ENCODE measurements at places on chromosomes 5 and 9.

DNA sequence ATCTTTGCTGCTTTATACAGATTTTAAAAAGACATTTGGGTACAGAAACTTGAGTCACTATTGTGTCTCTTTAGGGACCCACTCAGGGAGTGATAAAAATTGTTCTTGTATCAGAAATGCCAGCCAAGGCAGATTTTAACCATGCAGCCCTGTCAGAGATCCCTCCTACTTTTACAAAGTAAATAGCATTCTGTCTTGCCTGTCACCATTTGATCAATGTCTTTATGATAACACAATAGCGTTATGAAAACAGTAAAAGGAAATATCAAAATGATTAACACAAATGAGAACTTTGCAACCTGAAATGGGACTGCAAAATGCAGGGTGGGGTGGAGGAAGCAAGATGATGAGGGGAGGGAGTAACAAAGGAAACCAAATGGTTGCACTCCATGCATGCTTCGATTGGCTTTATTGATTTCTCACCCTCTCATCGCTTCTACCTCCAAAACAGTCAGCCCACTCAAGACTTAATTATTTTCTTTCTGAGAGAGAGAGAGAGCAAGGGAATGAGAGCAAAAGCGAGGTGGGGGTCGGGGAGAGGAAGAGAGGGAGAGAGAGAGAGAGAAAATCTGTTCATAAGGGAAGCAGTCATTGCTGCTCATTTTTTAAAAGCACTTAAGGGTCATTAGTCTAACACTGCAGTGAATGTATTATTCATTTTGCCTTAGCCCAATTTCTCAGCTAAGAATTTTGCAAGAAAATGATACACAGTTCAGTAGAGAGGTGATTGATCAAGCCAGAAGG lies 576.5 kb downstream of the CSNK1G3 start:
- no peak for DNase-seq

GRCh38 chr5:143059976-143060765 lies 290.0 kb downstream of the ARHGAP26 start:
- DNase-seq = no peak

- no peak for DNase-seq
These were observed 1247.4 kb downstream of the EFNA5 start for GRCh38 chr5:106423109-106423897.

DNA sequence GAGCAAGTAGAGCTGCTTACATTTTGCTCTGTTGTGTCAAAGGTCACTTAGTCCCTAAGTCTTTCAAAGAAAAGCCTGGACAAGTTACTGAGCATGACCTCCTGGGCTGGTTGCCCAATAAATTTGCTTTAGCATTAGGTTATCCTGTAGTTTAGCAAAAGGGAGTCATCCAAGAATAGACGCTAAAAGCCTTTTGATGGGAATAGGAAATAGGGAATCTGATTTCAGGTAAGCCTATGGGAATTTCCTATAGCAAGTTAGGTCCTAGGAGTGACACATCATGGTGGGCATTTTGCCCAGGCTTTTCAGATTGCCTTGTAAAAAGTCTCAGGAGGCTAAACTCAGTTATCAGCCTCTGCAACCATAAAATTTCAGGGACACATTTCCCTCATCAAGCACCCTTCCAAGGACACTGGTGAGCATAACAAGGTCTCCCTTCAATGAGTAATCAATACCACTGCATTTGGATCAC lies 67.6 kb upstream of the RANBP3L start:
- DNase-seq = no peak

DNA sequence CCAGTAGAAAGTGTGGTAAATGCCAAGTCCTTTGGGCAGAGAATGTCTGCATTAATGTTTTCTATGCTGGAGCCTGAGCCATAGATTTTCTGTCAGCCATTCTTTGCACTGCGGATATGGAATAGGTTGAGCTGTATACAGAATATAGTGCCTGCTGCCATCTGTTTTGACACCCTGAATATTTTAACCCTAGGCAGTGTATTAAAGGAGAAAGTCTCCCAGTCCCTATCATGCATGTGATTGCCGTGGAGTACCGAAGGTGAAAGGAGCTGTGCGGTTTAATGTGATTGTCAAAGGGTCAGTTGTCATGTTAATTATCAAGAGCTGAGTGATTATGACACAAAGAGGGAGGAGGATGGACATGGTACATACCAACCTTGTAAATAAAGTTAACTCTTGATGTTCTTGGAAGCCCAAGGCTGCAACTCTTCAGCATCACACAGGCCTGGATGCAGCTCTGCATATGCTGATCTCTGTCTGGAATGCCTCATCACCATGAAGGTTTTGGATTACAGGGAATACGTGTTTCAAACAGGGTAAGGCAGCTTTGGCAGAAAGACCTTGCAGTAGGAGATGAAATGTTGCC lies 247.1 kb upstream of the ELAVL2 start:
- DNase-seq = no peak

DNA sequence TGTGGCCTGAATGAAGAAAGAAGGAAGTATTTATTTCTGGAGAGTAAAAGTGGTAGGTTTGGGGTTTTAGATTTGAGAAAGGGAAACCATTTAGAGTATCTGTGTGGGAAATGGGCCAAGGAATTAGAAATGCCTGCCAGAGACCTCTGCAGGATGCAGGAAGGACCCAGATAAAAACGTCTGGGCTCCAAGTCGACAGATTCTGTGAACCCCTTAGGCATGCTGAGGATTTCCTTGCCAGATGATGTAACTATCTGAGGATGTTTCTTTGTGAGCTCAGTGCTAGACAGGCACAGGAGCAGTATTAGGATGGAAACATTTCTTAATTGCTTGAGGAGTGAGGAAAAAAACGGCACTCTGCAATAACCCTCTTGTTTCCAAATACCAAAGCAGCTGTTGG lies 251.8 kb upstream of the DMRT1 start:
- DNase-seq = no peak

GRCh38 chr9:84212982-84213381 lies 127.6 kb downstream of the SLC28A3 start:
- DNase-seq = no peak

- DNase-seq = no peak
These were observed 456.4 kb downstream of the CDH10 start for GRCh38 chr5:24188216-24188925.

DNA sequence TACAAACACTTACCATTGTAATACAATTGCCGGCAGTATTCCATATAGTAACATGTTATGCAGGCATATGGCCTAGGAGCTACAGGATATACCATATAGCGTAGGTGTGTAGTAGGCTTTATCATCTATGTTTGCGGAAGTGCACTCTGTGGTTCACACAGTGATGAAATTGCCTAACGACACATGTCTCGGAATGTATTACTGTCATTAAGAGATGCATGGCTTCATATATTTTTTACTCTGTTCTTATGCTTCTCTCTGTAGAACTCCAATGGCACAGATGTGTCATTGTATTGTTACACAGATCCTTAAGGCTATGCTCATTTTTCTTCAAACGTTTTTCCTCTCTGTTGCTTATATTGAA lies 19.2 kb upstream of the ANKRD18A start:
- no peak for DNase-seq

DNA sequence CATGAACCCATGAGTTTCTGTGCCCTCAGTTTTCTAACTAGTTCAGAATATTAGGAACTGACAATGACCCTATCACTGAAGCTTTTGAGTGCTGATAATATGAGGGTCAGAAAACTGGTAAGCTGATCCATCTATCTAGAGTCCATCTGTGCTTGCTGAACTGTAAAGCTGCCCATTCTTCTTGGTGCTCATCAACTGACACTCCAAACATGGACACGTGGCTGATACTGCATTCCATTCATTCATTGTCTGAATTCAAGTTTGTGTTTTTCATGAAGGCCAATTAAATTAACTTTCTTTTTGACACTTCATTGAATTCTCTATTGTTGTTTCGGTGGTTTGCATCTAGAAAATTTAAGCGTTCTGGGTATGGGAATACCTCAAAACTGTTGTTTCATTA lies 17.6 kb downstream of the NREP start:
- DNase-seq = no peak

DNA sequence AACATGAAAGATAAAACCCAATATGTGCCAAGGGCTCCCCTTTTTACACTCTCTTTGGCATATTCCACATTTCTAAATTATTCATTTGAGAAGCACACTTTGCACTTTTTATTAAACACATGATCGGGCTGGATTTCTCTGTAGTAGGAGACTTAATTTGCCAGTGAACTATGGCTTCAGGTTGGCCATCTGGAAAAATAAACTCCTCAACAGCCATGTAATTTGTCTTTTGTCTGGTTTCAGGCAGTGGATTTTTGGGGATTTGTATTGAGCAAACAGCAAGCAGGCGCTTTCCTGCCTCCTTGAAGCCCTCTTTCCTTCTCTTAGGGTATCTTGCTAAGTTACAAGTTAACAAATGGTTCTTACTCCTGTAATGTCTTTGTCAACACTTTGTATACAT lies 73.0 kb upstream of the DMRTA1 start:
- no peak for DNase-seq

- no peak for DNase-seq
These were observed 27.3 kb upstream of the CREBRF start for GRCh38 chr5:173028811-173029327.

- DNase-seq = no peak
These were observed 340.4 kb downstream of the EBF1 start for GRCh38 chr5:158759283-158759682.

GRCh38 chr5:132776131-132776937 lies 705 bp downstream of the SEPTIN8 start:
- DNase-seq = no peak

GRCh38 chr9:4663956-4664355 lies 1.9 kb downstream of the PLPP6 start:
- no peak for DNase-seq

GRCh38 chr5:62642468-62642867 lies 63.8 kb downstream of the LRRC70 start:
- DNase-seq = no peak

- DNase-seq = no peak
These were observed 25.4 kb downstream of the MEGF10 start for GRCh38 chr5:127316011-127316410.

All from activated CD8-positive, alpha-beta memory T cell treated with anti-CD3 and anti-CD28 coated beads for 1 hour (primary cell).